ENCODE measurements at places on chromosomes 4 and X.

- no peak for DNase-seq
Observed at GRCh38 chr4:54556051-54556450, 101.7 kb upstream of the KIT start.

GRCh38 chr4:56410247-56411062, 23.2 kb upstream of the AASDH start:
- no peak for DNase-seq

GRCh38 chrX:72100824-72101351, 30.8 kb downstream of the RTL5 start:
- DNase-seq = peak; percentile 70

GRCh38 chr4:149910604-149911350, 95.1 kb upstream of the IQCM start:
- no peak for DNase-seq

DNA sequence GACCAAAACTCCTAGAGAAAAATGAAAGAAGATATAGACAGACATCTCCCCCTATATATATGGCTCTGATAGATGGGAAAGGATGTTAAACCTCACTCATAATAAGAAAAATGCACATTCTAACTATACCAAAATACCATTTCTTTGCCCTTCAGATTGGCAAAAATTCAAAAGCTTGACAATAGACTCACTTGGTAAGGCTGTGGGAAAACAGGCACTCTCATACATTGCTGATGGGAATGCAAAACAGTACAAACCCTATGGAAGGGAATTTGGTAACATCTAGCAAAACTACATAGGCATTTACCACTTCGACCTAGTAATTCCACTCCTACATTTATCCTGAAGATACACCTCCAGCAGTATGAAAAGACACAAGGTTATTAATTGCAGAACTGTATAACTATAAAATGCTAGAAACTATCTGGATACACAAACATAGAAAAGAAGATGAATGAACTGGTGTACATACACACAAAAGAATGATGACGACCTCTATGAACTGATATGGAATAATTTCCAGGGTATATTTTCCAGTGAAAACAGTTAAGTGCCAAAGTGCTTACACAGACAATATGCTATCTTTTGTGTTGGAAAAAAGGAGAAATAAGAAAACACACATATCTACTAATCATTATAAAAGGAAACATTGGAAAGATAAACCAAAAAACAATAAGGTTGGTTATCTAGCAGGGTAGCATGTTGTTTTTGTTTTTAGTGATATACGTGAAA, 48.5 kb downstream of the WDFY3 start:
- no peak for DNase-seq

- no peak for DNase-seq
Observed at GRCh38 chr4:136754810-136755530, 777.3 kb downstream of the PCDH18 start.

Measured in T-helper 22 cell (primary cell).